ENCODE measurements at places on chromosomes 7 and 10. TPM values are rescaled to one million over a fixed set of nuclear protein-coding genes. Genes with fewer than 3 reads are reported as not detected.
A peak's percentile ranks its signal among the peaks of the same experiment; 100 is the strongest.

The NPSR1 gene
- total RNA-seq: not detected

The CCDC146 gene
- total RNA-seq: 3.0 TPM

DNA sequence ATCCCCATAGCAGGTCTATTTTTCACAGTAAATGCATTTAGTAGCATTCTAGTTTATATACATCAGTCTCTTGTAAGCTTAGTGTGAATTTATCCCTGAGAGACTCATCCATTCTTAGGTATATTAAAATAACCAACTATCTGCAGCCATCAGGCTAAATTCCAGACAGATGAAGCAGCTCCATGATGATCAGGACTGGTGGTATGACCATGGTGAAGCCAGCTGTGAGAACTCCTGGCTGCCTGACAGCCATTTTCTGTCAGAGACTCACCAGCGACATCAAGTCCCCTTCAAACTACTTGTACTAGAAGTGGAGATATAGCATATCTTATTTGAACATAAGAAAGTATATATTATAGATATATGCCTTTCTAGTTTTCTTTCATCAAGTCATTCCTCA lies 70.3 kb upstream of the GSDME start:
- H3K27ac ChIP-seq: no peak overlapping the region
- DNase-seq: no peak
- H3K4me1 ChIP-seq: peaks cover 37% of the 10 kb centered on the region

DNA sequence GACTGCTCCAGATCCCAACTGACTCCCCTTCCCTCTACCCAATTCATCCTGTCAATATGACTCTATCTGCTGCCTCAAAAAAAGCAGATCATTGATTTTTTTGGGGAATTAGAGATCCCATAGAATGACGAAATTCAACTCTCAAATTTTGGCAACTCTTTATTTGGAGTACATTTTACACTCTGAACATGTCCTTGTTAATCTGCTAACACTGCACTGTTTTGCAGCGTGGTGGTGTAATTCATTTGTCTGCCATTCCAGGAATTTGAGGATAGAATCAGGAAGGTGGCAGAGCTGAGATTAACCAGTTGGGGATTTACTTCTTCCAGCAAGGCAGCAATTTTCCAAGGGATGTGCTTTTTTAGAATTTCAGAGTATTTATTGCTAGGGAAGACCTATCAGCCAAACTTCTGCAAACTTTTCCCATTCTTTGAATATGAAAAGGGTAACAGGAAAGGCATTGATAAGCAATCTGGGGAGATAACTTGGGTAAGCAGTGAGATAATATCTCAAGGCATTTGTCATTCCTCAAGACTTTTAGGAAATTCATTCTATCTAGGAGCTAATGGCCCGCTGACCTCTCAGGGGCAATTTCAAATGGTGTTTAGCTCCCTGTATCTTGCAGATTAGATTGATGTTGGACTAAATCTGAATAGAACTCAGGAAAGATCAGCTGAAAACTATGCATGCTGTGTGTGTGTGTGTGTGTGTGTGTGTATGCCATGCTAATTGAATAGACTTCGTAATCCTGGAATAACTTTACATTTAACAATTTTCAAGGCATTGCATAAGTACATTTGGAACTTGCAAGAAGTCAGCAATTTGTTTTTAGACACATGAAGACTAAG lies 9.7 kb downstream of the BAMBI start:
- peaks cover 6% of the 10 kb centered on the region for H3K36me3 ChIP-seq
- peaks cover 30% of the 10 kb centered on the region for H3K4me1 ChIP-seq

- H3K27me3 ChIP-seq: peaks cover 8% of the 10 kb centered on the region
- no peak for DNase-seq
- H3K4me1 ChIP-seq: peaks cover 2% of the 10 kb centered on the region
- H3K27ac ChIP-seq: no peak overlapping the region
- no peak overlapping the region for H3K4me3 ChIP-seq
- H3K36me3 ChIP-seq: no peaks in the 10 kb centered on the region
Observed at GRCh38 chr10:20855398-20856038, 41.6 kb downstream of the NEBL start.

DNA sequence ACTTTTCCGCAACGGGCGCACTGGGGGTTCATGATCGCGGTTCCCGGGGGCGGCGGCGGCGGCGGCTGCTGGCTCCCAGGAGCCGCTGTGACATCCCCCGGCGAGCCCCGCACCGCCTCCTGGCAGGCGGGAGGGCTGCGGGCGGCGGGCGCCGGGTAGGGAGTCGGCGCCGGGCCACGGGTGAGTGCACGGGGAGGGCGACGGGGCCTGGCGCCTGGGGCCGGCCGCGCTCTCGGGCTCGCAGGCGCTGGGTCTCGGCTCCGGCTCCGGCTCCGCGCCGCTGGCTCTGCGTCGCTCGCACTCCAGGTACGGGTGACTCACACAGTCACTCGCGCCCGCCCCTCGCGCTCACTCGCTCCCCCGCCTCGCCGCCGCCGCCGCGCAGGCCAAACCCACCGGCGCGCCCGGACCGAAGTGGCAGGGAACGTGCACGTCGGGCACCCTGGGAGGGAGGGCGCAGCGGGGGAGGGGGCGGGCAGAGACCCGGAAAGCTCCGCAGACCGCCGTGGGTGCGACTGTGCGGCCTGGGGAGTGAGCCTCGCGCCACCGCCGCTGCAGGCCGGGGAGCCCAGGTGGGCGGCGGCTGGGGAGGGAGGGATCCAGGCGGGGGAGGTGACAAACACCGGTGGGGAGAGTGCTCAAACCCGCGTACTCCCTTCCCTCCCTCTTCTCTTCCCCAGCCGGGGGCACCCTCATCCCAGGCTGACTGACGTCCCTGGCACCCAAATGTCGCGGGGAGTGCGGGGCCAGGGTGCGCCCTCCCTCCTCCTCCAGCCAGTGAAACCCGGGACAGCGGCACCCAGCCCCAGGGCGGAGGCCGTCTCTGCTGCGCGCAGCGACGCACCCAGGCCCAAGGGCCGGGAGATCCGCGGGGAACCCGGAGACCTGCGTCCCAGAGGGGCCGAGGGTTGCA lies 276.9 kb upstream of the NEBL start:
- peak overlapping the region; percentile 79 for H3K4me3 ChIP-seq
- no peak for DNase-seq
- H3K27me3 ChIP-seq: peaks cover 2% of the 10 kb centered on the region
- H3K27ac ChIP-seq: no peak overlapping the region

DNA sequence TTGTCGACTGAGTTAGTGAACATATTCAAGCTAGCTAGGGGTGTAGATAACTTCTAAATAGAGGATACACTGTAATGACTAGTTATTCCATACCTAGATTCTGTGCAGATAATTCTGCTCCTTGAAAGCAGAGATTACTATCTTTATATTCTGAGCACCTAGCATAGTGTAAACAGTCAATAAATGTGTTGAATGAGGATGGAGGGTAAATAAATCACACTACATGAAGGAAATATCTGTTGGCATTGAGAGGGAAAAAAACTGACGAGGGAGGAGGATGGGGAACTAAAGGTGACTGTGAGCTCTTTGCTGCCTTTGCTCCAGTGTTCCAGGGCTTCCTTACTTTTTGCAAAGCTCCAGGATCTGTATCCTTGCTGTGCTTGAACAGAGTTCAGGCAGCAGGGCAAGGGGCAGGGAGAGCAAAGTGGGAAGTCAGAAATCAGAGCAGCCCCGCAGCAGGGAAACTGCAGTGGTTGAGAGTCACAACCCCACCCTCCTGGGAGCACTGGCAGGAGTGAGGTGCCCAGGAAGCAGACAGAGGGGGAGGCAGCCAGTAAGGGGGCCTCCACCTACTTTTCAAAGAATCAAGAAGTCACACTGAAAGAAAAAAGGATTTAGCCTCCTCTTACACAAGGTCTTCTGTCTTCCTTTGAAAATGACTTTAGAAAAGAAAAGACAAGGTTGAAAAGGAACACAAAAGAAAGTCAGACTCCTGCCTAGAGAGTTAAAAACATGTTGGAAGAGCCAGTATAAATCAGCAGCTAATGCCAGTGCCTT lies 71.8 kb upstream of the LRRN3 start:
- H3K27ac ChIP-seq: no peak overlapping the region
- no peak overlapping the region for H3K4me3 ChIP-seq
- no peaks in the 10 kb centered on the region for H3K36me3 ChIP-seq
- no peaks in the 10 kb centered on the region for H3K27me3 ChIP-seq

- H3K27ac ChIP-seq: no peak overlapping the region
- H3K4me1 ChIP-seq: no peaks in the 10 kb centered on the region
- no peak for DNase-seq
- H3K27me3 ChIP-seq: peaks cover 19% of the 10 kb centered on the region
- H3K4me3 ChIP-seq: no peak overlapping the region
Observed at GRCh38 chr7:139538881-139539635, 15.6 kb downstream of the CLEC2L start.

DNA sequence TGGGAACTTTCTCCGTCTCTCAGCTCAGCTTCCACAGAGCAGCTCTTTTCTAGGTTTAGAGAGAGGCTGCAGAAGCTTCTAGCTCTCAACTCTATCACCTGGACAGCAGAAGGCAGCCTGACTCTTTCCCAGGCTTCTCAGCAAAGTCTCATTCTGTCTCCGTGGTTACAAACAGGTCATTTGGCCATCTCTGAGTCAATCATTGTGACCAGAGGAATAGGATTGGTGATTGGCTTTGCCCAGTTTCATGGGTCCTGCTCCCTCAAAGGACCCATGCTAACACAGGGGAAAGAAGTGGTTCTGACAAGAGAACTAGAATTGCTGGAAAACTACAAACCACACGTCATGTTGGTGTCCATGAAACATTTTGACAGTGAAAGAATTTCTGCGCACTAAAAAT lies 43.6 kb downstream of the PRR15 start:
- peaks cover 29% of the 10 kb centered on the region for H3K4me1 ChIP-seq
- H3K36me3 ChIP-seq: no peaks in the 10 kb centered on the region
- no peaks in the 10 kb centered on the region for H3K27me3 ChIP-seq
- H3K27ac ChIP-seq: no peak overlapping the region
- H3K4me3 ChIP-seq: no peak overlapping the region
- no peak for DNase-seq

DNA sequence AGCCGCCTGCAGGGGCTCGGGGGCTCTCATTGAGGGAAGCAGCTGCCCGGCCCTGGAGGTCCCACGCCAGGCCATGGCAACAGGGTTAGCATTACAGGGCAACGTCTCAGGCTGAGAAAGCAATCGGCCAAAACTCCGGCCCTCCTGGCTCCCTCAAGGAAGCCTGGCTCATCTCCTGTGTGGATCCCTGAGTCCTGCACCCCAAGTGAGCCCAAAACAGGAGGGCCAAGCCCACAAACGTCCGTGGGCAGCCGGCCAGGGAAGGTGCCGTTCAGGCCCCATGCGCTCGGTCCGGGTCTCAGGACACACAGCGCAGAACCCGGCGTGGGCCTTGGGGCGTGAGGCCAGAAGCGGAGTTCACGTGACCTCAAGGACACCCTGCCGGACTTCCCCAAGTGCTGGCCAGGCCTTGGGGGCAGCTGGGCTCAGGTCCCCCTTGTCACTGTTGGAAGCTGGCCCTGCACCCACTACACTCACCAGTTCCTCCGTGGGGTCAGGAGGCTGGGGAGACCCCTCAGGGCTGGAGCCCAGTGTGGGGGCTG lies 8.0 kb upstream of the PWWP2B start:
- H3K4me1 ChIP-seq: peaks cover 4% of the 10 kb centered on the region
- no peak overlapping the region for H3K27ac ChIP-seq
- no peaks in the 10 kb centered on the region for H3K36me3 ChIP-seq
- H3K4me3 ChIP-seq: no peak overlapping the region

DNA sequence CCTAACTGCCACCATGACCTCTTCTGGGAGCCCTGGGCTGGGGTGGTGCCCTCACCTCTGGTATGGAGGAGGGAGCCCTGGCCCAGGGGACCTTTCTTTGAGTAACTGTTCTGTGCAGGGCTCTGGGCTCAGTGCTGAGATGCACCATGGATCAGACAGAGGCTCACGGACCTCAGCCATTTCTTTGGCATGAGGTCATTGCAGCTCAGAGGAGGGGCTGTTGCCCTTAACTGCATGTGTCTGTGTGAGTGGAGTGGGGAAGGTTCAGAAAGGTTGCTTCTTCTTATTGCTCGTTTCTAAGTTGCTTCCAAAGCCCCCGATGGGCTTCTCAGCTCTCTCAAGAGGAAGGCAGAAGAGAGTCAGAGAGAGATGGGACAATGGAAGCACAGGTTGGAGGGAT lies 233.9 kb downstream of the RPS24 start:
- no peak overlapping the region for H3K4me3 ChIP-seq
- H3K4me1 ChIP-seq: peaks cover 6% of the 10 kb centered on the region
- DNase-seq: no peak
- H3K27me3 ChIP-seq: no peaks in the 10 kb centered on the region

DNA sequence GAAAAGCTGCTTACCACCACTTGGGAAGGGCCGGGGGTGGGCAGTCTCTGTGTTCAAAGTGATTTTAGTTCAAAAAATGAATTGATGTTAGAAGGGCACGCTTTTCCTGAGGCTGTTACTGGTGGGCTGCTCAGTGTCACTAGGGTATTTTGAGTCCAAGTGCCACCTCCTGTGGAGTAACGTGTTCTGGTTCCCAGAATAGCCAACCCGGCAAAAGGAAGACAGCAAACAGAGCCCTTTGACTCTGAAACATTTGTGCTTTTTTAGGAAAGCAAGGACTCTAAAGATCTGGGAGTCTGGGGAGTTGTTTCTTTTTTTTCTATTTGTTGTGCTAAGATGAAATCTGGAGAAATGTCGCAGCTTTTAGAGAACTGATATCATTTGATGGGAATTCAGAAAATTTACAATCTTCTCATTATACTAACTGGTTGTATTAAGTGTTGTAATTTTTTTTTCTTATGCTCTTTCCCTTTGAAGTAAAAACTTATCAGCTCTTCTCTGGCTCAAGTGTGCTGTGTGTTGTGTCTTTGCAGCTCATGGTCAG lies 66.2 kb downstream of the MKX start:
- H3K4me1 ChIP-seq: peaks cover 25% of the 10 kb centered on the region
- H3K27me3 ChIP-seq: no peaks in the 10 kb centered on the region
- H3K4me3 ChIP-seq: peak overlapping the region; percentile 10

DNA sequence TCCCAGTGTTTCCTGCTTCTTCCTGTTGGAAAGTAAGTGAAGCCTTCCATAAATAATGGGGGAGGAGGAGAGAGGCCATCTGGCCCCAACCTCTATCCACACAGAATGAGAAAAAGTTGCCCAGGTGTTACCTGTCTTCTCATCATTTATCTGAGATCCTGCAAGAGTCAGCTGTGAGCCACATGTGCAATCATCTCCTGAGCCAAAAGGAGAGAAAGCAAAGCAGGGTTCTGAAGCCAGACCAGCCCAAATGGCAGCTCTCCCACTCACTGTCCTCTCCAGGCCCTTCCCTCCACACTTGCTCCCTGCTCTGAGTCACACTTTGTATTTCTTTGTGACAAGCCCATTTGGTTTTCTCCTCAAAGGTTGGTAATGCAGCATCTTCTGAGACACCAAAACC lies 65.9 kb downstream of the FAM204A start:
- no peak overlapping the region for H3K27ac ChIP-seq
- H3K4me1 ChIP-seq: no peaks in the 10 kb centered on the region
- H3K4me3 ChIP-seq: no peak overlapping the region

GRCh38 chr10:119768455-119769094 lies 42.7 kb downstream of the INPP5F start:
- H3K4me1 ChIP-seq: peaks cover 45% of the 10 kb centered on the region
- no peaks in the 10 kb centered on the region for H3K36me3 ChIP-seq
- H3K4me3 ChIP-seq: no peak overlapping the region

DNA sequence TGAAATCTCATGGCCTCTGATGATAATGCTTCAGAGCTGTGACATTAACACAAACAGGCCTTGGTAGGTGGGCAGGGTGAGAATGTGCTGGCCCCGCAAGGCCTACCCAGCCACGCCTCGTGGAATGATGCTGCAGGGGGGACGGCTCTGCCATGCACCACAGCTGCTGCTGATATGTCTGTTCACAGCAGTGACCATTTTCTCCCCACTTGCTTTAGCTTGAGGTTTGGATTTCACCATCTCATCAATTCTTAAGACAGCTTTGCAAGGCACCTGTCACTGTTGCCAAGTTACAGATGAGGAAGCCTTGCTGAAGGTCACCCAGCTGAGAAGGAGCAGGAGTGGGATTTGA lies 128.3 kb downstream of the PTPN20 start:
- H3K4me1 ChIP-seq: peaks cover 5% of the 10 kb centered on the region
- no peak overlapping the region for H3K4me3 ChIP-seq
- H3K27me3 ChIP-seq: peaks cover 7% of the 10 kb centered on the region
- no peaks in the 10 kb centered on the region for H3K36me3 ChIP-seq
- peak; percentile 46 for DNase-seq
- no peak overlapping the region for H3K27ac ChIP-seq
